ENCODE measurements at places on chromosomes 16 and 17. TPM values are rescaled to one million over a fixed set of nuclear protein-coding genes. Genes with fewer than 3 reads are reported as not detected.
A peak's percentile ranks its signal among the peaks of the same experiment; 100 is the strongest.

Gene TBC1D3
- not detected for total RNA-seq

Gene SNX20
- total RNA-seq: 0.95 TPM

Gene TMIGD1
- total RNA-seq: not detected

Gene ITGA3
- total RNA-seq: 16.4 TPM

Gene CHD3
- 18.0 TPM for total RNA-seq

Gene WSCD1
- 10.6 TPM for total RNA-seq

Gene KRT32
- not detected for total RNA-seq

Gene ATP6V0D1
- total RNA-seq: 67.7 TPM

Gene ANKRD40CL
- total RNA-seq: not detected

- DNase-seq: no peak
These were observed 1.6 kb downstream of the HOXB2 start for GRCh38 chr17:48543107-48543853.

GRCh38 chr17:65535777-65536572 lies 25.5 kb downstream of the AXIN2 start:
- no peak for DNase-seq

- no peak for DNase-seq
These were observed 4.1 kb downstream of the KRTAP29-1 start for GRCh38 chr17:41298458-41299135.

DNA sequence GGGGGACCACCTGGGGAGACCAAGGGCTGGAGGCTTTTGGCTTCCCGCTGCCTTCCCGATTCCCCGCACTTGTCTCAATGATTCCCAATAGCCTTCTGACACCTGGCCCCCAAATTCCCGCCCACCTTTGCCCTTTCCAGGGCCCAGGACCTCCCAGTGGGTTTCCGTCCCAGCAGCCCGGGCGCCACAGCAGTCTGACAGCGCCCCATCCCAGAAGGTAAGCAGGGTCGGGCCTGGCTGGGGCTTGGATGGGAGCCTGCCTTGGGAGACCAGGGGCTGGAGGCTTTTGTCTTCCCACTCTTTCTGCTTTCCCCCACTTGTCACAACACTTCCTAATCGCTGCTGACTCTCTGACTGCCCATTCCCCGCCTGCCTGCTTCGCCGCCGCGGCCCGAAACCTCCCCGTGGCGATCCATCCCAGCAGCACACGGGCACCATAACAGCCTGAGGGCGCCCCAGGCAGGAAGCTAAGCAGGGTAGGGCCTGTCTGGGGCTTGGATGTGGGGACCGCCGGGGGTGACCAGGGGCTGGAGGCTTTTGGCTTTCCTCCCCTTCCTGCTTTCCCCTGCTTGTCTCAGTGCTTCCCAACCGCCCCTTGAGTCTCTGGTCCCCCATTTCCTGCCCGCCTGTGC lies 2289.3 kb downstream of the TP53TG3F start:
- no peak for DNase-seq

DNA sequence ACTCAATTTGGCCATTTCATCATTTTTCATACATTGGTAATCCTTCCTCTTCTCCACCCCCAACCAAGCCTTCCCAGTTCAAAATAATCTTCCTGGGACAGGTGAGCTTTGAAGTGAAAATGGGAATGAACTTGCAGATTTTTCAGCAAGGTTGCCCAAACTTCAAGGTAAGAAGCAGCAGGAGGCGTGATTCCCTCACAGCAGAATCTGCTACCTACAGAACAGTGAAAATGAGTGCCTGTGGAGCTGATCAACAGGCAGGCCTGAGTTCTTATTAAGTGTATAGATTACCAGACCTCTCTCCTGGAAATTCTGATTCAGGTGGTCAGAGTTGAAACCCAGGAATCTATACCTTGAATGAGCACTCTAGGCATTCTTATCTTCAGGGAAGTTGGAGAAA lies 356.6 kb downstream of the RBFOX1 start:
- DNase-seq: no peak

- DNase-seq: no peak
These were observed 333 bp upstream of the NOG start for GRCh38 chr17:56593086-56593645.

DNA sequence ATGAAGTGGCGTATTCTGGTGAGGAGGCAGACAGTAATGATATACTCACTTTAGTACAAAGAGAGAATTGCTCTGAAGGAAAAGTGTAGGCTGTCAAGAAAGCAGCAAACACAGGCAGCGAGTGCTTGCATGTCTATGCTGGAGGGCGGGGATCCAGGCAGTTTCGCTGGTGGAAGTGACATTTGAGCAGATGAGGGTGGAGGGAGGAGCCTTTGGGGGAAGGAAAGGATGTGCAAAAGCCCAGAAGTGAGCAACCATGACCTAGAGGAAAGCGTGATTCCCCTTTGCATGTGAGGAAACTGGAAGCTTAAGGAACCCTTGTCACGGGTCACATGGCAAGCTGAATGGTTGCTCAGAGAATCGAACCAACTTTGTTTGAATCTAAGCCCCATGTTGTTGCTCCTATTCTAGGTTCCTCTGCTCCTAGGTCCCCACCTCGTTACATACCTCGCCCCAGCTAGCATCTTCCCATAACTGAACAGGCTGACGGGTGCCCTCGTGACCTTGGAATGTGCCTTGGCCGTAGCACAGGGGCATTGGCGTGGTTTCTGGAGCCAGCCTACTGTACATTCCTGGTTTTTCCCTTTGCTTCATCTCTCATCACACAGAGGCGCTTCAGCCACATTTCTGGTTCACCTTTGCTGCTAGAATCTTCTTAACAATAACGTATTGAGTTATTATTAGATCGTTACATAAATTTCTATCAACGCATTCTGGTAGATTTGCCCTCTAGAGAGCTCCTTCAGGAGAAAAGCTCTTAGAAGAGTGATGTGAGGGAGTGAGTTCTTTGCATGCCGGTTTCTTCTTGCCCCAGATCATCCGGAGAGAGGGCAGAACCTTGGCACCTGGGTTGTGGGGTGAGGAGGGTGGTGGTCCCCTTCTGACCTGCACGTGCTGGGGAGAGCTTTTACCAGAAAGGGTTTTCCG lies 191.8 kb downstream of the SNX29 start:
- DNase-seq: no peak

GRCh38 chr17:49146620-49147306 lies 14.2 kb downstream of the B4GALNT2 start:
- no peak for DNase-seq

- DNase-seq: no peak
These were observed 10.4 kb downstream of the HAS3 start for GRCh38 chr16:69115837-69116236.

- no peak for DNase-seq
These were observed 47.9 kb downstream of the TOM1L2 start for GRCh38 chr17:17924131-17924856.

GRCh38 chr16:353404-354290 lies 1.1 kb upstream of the AXIN1 start:
- DNase-seq: peak; percentile 74

GRCh38 chr16:180101-180675 lies at the start of gene HBQ1:
HBQ1 (plus strand) TSS chr16:180459; CDS start chr16:180487, 28 bp downstream.
- no peak for DNase-seq

- DNase-seq: no peak
These were observed 20.2 kb upstream of the OR3A1 start for GRCh38 chr17:3318336-3318735.

GRCh38 chr16:30179195-30179594 lies 4.2 kb upstream of the CORO1A start:
- DNase-seq: no peak

GRCh38 chr17:30838202-30838807 lies 6.5 kb downstream of the ATAD5 start:
- no peak for DNase-seq

DNA sequence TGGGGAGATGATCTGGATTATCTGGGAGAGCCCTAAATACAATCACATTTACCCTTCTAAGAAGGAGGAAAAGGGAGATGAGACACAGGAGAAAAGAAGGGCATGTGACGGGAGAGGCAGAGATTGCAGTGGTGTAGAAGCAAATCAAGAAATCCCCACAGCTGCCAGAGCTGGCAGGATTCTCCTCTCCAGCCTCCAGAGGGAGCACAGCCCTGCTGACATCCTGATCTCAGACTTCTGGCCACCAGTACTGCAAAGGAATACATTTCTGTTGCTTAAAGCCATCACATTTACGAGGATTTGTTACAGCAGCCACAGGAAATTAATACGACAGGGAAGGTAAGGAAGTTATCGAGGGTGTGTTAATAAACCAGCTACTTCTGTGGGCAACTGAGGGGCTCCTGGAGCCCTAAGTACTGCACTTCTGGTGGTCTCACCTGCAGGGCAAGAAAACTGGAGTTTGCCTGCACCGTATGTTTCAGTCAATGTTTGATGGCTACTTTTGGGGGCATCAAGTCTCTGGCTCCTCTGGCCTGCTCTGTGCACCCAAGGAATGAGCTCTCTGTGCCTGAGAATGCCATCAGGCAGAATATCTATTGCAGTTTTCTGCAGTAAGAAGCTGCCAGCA lies 22.9 kb upstream of the CDH13 start:
- no peak for DNase-seq

DNA sequence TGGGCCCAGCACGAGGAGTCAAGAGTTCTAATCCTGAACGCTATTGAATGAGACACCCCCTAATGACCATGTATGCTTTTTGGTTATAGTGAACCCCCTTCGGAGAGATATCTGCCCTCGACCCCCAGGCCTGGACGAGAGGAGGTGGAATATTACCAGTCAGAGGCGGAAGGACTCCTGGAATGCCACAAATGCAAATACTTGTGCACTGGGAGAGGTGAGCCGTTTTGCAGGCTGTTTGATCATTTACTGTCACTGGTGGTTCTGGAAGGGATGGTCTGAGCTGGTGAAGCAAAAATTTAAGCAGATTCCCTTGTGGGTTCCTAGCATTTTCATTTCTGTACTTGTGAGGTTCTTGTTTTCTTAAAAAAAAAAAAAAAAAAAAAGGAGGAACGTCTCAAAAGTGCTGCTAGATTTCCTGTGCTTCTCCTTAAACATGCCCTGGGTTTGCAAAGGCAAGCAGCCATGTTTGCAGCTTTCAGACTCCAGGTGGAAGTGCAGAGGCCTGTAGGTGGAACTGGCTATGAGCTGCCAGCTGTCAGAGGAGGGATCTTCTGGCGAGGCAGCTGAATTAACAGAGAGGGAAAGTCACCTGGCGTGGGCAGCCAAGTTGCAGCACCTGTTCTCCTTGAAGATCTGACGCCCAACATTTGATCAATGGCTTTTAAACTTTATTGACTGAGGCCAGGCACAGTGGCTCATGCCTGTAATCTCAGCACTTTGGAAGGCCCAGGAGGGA lies 3.5 kb downstream of the MARVELD3 start:
- DNase-seq: no peak

DNA sequence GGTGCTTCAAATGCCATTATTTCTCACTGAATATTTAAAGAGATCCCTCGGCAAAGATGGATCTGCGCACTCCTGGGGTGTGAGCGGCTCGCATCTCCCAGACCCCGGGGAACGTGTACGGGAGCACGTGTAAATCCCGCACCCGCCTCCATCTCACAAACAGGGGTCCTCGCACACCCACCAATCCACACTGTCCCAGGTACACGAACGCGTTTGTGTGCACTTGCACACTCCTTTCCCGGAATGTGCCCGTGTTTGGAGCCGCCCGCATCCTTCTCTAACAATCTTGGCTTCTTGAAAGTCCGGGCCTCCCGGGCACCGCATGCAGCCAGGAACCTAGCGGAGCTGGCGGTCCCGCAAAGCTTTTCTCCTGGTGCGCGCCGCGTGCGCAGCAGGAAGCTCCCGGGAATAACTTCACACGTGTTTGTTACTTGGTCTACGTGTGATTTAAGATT lies 2.5 kb upstream of the SALL1 start:
- DNase-seq: peak; percentile 48

DNA sequence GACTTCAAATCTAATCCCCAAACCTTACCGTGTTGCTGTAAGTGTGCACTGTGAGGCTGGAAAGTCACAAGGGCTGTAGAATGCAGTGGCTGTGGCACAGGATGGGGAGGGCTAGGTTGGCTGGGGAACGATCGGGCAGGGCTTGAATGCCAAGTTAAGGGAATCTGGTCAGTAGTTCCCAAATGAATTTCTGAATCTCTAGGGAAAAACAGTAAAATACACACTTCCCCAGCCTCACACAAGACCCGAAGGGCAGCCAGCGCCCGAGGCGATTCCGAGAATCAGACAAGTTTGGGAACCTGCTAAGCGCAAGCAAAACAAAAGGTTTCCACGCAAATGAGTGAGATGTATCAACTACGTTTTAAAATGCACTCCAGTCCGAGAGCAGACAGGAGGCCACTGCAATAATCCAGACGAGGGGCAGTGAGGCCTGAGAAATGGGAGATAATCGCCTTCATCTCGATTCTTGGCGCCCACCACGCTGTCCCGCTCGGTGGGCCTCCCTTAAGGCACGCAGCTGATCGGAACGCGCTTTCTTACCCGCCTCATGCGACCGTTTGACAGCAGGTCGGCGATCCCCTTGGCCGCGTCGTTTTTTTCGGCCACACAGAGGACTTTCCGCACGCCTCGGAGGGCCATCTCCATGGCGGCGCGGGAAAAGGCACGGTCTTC lies 599 bp downstream of the TOP3A start:
- DNase-seq: no peak

- no peak for DNase-seq
These were observed 34.1 kb downstream of the IL21R start for GRCh38 chr16:27436065-27436464.
